ENCODE measurements at places on chromosomes 7 and 10. TPM values are rescaled to one million over a fixed set of nuclear protein-coding genes. Genes with fewer than 3 reads are reported as not detected.

TRUB1 gene
- total RNA-seq = 33.4 TPM

HPSE2 gene
- not detected for total RNA-seq

SLC39A12 gene
- 0.54 TPM for total RNA-seq

ADRB1 gene
- total RNA-seq = 1.6 TPM

STEAP1 gene
- total RNA-seq = 2.2 TPM

- DNase-seq = no peak
Observed at GRCh38 chr7:75758491-75758890, 13.5 kb downstream of the CCL26 start.

DNA sequence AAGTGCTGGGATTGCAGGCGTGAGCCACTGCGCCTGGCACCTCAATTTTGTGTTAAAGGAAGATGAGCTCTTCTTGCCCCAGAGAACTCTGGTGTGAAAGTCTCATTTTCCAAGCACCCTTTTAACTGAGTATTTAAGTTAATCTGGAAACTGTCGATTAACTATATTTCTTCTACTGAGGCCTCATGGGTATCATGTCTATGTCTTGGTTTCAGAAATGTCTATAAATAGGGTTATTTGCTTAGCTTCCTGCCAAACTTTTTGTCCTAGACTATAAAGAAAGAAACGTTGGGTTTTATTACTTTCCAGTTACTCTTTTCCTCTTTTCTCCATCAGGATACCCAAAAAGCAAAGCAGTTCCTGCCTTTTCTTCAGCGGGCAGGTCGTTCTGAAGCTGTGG lies 102.4 kb downstream of the LRRC4 start:
- DNase-seq = no peak

DNA sequence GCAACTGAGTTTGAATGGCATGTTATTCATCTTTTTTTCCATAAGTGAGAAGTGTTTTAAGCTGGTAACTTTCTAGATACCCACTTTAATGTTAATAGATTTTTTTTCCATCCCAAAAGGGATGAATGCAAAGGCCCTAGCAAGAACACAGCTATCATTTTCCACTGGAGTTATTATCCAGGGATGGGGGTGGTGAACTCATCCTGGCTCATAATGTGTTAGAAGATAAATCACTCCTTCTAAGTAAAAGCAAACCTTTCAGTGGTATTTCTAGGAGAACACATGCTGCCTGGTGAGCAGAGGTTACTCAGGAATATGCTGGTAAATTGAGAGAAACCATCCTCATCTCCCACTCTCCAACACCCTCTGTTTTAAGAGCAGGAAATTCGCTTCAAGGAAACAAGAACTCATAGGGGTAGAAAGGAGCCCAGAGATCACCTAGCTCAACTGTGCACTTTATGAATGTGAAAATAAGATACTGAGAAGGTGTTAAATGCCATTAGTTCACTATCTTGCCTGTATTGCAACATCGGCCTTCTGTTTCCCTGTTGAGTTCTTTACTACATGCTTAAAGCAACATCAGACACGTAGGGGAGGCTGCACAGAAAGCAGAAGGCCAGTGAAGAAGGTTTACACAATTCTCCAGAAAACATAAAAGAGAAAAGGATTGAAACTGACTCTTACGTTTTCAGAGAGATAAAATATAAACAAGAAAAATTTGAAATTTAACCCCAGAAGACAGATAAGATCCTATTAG lies 264.0 kb upstream of the PRKCQ start:
- DNase-seq = no peak

GRCh38 chr10:32266979-32267378 lies 80.0 kb downstream of the EPC1 start:
- no peak for DNase-seq

- DNase-seq = no peak
Observed at GRCh38 chr10:127600479-127600878, 51.4 kb downstream of the NPS start.

DNA sequence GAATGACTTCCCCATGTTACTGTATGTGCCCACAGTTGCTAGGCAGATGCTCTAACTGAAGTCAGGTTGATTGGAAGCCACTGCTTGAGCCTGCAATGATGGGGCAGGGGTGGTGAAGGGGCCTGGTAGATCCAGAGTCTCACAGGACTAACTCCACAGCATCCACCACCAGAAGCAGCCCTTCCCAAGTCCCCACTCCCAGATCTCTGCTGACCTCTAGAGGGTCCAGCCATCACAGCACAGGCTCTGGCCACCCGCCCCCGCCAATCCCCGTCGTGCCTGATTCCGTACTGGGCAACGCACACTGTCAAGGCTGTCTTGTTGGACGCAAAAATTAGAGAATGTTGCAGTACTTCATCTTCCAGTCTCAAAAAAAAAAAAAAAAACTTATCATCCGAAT lies 136.8 kb upstream of the PDE1C start:
- no peak for DNase-seq

DNA sequence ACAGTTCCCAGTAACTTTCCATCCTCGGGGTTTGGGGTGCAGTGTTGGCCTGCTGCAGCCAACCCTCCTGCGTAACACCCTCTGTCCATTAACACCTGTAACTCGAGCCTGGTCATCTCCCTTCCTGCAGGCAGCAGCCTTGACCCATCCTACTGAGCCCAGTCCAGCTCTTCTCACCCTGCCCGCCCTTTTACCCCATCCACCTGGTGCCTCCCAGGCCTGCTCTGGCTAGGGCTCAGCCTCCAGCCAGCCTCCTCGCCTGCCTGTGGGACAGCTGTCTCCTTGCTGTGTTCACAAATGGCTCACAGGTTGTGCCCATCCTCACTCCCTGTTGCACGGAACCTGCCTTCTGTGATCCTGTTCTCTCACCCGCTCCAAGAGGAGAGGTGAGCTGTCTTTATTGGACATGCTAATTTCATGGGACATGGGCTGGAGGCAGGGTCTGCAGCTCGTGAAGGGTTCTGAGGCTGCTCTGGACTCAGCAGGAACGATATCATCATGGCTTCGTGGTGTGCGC lies 277.2 kb upstream of the TCERG1L start:
- DNase-seq = peak; percentile 12

DNA sequence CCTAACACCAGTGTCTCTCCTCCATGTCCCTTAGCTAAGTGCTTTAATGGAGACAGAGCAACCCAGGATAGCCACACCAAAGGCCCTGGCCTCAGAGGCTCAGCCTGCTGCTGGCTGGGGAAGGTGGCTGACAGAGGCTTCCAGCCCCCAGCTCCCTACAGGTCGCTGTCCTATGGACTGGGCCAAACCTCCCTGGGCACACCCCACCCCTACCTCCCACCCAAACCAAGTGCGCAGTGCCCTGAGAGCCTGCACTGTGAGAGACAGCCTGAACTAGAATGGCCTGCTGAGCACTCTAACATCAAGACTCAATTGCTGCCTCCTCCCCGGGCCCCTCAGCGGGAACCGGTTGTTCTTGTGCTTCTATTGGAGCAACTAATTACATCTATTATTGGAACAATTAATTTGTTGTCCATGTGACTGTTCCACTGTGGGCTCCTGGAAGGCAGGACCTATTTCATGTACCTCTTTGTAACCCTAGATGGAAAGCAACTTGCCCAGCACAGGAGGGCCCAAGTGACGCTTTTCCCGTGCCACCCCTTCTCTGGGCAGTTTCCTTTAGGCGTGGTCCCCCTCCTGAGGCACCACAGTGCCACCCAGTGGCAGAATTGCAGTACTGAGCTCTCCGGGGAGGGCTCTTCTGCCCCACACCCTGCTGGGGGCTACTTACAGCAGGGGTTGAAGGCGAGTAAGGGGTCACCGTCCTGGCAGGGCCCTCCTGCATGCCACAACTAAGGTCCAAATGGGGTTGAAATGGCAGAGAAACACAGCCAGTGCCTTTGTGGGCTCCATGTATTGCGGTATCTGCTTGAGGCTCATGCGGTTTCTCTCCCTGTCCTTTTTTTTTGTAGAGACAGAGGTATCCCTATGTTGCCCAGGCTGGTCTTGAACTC lies 63.7 kb upstream of the WAPL start:
- peak; percentile 69 for DNase-seq

DNA sequence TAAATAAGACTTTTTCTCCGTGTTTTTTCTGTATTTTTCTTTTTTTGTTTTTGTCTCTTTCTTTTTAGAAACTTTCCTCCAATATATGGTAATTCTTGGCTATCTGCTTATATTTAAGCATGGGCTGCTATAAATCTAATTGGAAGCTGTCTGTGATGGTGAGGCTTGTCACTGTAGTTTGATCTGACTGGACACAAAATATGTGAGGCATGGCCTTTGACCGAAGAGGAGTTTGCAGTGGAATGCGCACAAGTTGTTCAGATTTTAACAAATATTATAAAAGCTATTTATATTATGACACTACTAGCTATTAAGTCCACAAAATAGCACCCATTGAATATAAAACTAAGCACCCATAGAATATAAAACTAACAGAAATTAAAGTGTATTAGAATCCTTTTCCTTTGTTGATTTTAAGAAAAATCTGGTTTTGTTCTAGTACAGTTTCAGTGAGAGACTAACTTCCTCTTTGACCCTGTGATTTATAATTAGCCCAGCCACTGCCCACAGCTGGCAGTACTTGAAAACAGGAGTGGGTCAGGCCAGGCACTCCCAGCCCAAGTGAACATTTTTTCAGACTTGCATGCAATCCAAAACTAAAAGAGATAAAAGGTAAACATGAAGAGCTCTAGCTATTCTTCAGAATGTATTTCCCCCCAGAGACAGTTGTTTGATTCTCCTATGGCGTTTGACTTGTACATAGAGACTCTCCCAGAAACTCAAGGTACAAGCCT lies 69.9 kb upstream of the FGL2 start:
- DNase-seq = no peak

- no peak for DNase-seq
Observed at GRCh38 chr10:114665406-114665805, 7.3 kb upstream of the ABLIM1 start.

DNA sequence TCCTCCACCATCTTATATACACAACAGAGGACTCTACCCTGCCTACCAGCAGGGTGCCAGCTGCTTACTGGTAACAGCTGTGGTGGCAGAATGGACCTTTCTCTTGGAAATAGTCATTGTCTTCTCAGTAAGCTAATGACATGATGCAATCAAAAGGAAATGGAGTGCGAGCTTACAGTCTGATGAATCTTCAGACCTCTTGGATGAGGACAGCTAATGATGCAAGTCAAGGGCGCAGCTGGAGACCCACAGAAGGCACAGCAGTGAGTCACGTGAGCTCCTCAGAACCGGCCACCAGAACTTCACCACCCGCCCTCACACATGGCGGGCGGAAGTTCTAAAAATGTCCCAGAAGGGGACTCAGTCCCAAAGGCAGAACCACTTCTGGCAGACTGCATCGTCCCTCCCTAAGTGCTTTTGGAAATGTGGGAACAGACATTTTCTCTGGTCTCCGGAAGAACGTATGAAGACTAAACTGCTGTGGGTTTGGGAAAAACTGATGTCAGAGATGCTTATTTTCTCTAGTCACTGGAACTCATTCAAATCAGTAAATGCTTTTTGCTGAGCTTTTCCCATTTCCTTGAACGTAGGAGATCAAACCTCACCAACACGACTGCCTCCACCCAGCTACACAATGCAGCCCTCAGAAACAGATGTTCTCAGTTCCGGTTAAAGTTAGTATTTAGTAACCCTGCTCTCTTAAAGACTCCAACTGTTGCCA lies 96.4 kb downstream of the FAS start:
- no peak for DNase-seq
